ENCODE measurements at places on chromosomes 2 and 18. TPM values are rescaled to one million over a fixed set of nuclear protein-coding genes. Genes with fewer than 3 reads are reported as not detected.
A peak's percentile ranks its signal among the peaks of the same experiment; 100 is the strongest.

Gene PSMA8
- not detected for polyA plus RNA-seq

Gene TMEM237
- 70.4 TPM for polyA plus RNA-seq

Gene RBM44
- 0.78 TPM for polyA plus RNA-seq

Gene PIEZO2
- polyA plus RNA-seq = 23.7 TPM

Gene COBLL1
- polyA plus RNA-seq = 142 TPM

Gene UGT1A10
- polyA plus RNA-seq = not detected

GRCh38 chr18:32769586-32770053 is 3.2 kb downstream of the KLHL14 start:
- no peak for DNase-seq

GRCh38 chr2:46980366-46980765 is 64.8 kb upstream of the MCFD2 start:
- no peak for DNase-seq

DNA sequence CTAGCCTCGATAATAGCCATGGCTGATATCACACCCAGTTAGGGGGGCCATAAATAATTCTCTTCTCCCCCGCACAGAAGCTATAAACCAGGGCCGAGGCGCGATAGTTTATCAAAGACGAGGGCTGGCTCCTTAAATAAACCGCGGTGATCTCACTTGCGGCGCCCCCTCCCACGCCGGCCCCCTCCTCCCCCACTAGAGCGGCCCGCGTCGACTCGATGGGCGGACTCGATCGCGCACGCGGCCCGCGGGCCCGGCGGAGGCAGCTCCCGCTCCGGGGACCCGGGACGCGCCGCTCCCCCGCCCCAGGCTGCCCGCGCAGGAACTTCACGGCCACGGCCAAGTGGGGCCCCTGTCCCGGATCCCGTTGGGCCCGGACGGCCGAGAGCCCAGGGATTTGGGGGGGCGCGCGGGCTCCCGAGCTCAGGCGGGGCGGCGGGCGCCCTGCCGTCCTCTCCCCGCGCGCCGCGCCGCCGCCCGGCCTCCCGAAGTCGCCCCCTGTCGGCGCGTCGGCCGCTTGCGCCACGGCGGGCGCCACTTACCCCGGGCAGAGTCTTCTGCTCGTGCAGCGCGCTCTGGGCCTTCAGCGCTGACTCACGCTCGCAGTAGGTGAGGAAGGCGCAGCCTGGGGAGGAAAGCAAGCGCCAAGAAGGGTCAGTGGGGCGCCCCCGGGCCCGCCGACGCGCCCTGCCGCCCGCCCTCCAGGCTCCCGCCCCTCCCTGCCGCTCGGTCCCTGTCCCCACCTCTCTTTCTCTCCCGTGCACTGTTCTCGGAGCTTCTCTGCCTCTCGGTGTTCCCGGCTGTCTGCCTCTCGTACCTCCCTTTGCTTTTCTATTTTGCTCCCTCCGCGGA is 80.4 kb downstream of the CELF4 start:
- DNase-seq = no peak

DNA sequence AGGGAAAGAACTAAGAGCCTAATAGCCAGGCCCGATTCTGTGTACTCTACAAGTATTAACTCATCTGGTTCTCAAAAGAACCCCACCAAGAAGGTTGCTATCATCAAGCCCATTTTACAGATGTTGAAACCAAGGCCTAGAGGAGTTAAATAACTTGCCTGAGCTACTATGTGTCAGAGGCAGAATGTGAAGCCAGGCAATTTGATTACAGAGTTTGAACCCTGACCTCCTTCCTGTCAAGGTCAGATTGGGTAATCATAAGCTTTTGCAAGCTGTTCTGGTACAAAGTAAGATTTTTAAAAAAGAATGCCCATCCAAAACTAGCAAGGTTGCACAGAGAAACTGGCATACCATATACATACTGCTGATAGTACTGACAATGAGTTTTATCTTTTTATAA is 227.1 kb downstream of the HAUS1 start:
- DNase-seq = no peak

DNA sequence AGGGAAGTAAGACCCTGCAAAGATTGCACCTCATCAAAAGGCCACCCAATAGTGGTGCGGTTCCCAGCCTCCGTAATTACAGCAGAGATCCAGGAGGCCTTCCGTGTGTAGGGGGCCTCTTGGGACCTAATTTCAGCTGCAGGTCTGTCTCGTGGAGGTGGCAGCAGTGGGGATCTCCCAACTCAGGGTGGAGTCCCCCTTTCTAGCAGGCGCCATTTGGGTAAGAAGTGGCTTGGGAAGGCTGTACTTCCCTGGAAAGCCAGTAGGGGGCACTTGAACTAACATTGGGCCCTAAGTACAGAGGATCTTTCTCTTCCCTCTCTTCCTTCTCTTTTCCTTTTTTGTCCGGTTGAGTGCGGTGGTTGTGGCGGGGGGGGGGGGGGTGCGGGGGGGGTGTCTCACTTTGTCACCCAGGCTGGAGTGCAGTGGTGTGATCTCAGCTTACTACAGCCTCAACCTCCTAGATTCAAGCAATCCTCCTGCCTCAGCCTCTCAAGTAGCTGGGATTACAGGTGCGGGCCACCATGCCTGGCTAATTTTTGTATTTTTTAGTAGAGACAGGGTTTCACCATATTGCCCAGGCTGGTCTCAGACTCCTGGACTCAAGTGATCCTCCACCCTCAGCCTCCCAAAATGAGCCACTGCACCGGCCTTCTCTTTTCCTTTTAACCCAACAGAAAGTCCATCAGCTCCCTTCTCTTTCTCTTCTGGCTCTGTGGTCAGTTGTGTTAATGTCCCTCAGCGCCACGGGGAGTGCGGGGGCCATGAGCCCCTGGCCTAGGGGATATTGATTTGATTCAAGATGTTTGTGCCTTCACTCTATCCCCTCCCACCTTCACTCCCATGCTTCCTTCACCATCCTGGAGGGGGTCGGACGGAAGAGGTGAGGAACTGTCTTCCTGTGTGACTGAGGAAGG is 32.0 kb downstream of the CENPO start:
- DNase-seq = no peak

- DNase-seq = no peak
Measured at GRCh38 chr2:34447097-34447496, 848.0 kb upstream of the FAM98A start.

DNA sequence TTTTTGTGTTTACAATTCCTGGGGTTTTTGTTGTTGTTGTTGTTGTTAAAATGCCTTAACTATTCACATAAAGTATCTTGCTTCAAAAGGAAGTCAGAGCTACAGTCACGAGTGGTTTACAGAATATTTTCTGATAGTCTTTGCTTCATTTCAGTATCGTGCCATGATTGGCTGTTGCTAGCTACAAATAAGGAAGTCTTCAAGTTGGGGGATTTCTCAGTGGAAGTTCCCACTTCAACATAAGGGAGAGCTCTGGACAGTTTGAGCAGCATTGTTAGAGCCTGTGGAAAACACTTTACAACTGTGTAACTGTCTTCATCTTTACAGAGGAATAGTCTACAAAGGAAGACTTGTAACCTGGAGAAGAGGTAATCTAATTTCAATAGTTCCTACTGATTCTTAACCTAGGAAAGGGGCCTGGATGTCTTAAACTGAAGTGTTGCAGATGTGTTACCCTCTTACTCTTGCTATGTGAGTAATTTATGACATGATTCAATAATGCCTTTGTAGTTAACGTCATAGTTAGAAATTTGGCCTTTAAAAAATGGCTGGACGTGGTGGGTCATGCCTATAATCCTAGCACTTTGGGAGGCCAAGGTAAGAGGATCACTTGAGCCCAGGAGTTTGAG is 23.4 kb upstream of the TANK start:
- DNase-seq = no peak

DNA sequence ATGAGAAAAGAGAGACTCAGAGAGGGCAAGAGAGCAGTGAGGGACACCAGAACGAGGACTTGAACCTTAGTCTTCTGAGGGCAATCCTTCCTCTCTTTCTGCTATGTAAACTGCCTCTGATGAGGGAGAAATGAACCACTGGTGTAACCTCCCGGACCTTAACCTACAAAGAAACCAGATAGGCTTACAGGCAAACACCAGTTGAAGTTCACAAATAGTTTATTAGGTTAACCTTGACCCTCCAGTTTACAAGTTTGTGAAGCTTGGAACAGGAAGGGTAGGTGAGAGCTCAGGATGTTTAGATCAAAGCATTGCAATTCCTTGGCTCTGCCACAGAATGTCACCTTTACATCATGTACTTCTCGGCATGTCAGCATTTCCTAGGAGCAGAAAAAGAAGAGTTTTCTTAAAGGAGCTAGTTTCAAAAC is 486.4 kb upstream of the SPRED2 start:
- DNase-seq = peak; percentile 19

DNA sequence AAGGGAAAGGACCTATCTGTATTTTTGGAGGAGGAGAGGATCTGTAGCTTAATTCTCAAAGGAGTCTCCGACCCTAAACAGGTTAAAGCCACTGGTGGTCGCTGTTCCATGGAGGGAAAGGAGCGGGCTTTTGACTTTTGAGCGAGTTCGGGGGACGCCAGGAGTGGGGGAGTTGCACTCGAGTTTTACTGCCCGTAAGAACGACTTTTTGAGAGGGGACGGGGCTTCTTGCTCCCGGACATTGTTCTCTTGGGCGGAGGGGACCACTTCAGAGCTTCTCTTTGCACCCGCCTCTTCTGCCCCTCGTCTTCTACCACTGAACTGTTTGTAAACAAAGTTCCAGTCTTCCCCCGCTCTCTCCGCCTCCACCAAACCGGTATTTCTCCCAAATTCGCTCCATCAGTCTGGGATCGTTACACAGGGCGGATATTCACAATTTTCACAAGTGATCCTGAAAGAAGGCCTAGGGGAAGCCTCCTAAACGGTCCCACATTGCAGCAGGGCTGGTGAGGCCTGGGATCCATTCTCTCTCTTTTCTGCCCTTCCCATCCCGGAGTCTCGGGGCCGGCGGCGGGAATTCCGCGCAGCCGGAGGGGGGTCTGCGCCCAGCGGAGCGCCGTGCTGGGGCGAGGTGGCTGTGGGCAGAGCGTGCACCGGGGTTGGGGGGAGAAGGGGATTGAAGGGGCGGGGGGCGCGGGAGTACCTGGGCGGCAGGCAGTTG is 6.6 kb downstream of the DLX2 start:
- DNase-seq = no peak

DNA sequence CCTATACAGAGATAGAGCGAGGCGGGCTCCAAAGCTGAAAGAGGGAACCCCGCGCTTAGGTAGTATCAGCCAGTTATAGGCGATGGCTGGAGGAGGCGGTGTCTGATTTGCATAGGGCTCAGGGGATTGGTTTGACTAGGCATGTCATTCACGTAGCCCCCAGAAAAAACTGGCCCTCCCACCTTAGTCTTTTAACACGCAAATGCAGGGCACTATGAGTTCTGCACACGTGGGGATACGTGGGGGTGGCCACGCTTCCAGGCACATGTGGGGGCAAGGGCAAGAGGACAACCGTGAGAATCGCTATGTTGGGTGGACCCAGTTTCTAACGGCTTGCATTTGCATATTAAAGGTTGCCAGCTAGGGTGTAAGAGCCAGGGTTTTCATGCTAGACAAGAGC is 56.7 kb upstream of the MSTN start:
- DNase-seq = no peak

DNA sequence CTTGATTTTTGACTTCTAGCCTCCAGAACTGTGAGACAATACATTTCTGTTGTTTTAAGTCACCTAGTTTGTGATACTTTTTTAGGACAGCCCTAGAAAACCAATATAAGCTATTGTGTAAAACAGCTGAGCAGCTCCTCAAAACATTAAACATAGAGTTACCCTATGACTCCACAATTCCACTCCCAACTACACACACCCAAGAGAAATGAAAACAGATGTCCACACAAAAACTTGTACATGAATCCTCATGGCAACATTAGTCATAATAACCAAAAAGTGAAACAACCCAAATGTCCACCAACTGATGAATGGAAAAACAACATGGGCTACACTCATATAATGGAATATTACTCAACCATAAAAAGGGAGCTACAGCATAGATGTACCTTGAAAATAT is 32.6 kb downstream of the TNS1 start:
- DNase-seq = no peak

Data from left kidney (tissue), 8 donors.